ENCODE measurements at places on chromosomes 3 and 15.

DNA sequence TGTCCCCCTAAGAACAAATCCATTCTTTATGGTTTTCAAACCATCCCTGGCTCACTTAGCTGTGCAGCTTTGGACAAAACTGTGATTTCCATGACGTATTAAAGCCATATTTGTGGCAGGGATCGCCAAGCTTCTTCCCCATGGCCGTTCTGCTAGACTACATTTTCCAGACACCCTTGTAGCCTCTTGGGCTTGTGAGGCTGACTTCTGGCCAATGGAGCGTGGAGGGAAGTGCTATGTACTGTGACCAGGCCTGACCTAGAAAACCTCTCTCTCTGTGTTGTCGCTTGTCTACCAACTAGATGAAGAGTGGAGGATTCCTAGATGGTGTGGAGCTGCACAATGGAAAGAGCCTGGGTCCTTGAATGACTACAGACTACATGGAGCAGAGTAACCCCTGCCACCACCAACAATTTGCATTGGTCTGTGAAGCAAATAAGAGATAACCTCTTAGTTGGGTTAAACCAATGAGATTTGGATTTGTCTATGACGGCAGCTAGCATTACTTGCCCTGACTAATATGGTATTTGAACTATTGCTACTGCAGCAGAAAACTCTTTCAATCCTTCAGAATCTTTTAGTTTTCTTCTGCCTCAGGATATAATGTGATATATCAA is 22.1 kb upstream of the MGLL start:
- DNase-seq, result no peak

DNA sequence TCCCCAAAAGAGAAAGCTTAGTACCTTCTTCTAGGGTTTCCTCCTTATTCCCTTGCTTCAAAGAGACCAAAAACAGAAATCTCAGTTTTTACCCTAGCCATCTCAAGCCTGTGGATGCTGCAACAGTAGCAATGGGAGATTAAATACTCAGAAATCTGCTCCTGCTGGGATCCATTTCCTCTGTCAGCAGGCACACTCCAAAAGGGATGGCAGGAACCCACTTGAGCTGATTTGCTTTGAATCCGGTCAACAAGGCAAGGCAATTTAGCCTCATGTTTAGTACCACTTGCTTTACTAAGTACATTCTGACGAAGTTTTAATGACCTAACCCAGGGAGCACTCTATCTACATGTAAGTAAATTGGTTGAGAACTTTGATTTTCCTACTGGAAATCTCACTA is 590.0 kb upstream of the ADAMTS9 start:
- DNase-seq, result no peak

- no peak for DNase-seq
Measured at GRCh38 chr3:179591313-179591712, 13.1 kb downstream of the MRPL47 start.

- no peak for DNase-seq
Measured at GRCh38 chr3:24853685-24854490, 359.2 kb upstream of the THRB start.

GRCh38 chr15:45168751-45169551 is 18.8 kb downstream of the SHF start:
- DNase-seq, result no peak

GRCh38 chr15:74870436-74871215 is 2.5 kb downstream of the SCAMP2 start:
- DNase-seq, result no peak

DNA sequence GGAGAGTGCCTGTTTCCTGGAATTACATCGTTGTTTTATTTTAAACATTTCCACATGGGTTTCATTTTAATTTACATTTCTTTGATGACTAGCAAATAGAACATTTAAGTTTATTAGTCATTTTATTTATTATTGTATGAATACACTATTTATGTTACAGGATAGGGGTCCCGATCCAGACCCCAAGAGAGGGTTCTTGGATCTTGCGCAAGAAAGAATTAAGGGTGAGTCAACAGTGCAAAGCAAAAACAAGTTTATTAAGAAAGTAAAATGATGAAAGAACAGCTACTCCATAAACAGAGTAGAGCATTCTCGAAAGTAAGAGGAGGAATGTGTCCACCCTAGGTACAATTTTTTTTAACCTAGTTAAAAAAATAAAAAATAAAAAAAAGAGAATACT is 539.5 kb downstream of the NAALADL2 start:
- DNase-seq, result no peak

- no peak for DNase-seq
Measured at GRCh38 chr15:101288905-101289513, 6.0 kb downstream of the SNRPA1 start.

DNA sequence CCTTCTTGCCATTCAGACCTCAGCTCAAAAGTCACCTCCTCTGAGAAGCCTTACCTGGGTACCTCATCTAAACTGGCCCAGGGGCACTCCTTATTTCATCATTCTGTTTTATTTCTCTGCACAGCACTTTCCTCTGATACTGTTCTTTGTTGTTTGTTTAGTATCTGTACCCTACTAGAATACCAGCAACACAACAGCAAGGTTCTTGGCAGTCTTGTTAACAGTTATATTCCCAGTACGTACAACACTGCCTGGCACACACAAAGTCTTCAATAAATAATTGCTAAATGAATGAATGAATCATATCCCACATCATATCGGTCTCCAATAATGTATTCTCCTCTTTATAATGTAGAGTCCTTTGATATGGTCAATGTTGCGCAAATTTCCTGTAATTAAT is 188.1 kb downstream of the FOXP1 start:
- no peak for DNase-seq

- DNase-seq, result no peak
Measured at GRCh38 chr15:63719281-63719680, 114.5 kb downstream of the HERC1 start.

GRCh38 chr15:65953622-65954021 is 84.3 kb downstream of the RAB11A start:
- no peak for DNase-seq

GRCh38 chr3:105316331-105316730 is 50.4 kb upstream of the ALCAM start:
- DNase-seq, result no peak

- DNase-seq, result no peak
Measured at GRCh38 chr15:79858469-79858868, 38.3 kb downstream of the MTHFS start.

- no peak for DNase-seq
Measured at GRCh38 chr3:156140001-156140595, 19.7 kb downstream of the KCNAB1 start.

GRCh38 chr3:98504539-98504938 is 7.1 kb downstream of the OR5K2 start:
- no peak for DNase-seq

DNA sequence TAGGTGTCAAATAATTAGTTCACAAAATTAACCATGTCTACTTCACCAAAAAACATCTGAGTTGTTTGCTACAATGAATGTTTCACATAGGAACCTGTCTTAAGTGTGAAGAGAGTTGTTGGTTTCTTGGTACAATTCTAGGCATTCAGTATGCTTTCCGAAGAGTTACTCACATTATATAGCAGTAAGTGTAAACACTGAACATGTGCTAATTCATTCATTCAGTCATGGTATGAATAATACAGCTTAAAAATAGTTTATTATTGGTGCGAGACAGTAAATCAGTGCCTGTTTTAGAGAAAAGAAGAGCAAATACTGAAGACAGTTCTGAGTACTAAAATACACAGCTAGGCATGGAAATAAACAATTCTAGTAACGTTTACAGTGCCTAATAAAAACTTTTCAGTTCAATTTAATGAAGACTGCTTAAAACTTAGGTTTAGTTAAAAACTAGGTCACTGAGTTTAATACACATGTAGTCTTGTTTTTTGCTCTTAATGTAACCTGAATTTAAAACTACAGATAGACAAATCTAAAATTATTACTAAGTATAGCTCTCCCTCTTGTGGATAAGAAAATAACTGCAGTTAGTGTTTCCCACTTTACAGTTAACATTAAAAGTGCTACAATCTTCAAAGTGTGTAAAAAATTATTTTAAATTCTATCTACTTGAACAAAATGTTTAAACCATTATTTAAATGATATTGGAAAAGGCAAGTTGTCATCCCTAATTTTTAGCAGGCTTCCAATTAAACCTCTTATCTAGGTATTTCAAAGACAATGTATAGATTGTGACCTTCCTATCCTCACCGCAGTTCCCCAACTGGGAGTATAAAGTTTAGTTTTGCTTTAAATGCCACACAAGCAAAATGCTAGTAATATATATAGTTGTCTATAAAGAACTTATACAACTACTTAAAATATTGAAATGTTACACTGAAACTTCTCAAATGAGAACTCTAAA is 20.1 kb upstream of the ZCWPW2 start:
- DNase-seq, result no peak

DNA sequence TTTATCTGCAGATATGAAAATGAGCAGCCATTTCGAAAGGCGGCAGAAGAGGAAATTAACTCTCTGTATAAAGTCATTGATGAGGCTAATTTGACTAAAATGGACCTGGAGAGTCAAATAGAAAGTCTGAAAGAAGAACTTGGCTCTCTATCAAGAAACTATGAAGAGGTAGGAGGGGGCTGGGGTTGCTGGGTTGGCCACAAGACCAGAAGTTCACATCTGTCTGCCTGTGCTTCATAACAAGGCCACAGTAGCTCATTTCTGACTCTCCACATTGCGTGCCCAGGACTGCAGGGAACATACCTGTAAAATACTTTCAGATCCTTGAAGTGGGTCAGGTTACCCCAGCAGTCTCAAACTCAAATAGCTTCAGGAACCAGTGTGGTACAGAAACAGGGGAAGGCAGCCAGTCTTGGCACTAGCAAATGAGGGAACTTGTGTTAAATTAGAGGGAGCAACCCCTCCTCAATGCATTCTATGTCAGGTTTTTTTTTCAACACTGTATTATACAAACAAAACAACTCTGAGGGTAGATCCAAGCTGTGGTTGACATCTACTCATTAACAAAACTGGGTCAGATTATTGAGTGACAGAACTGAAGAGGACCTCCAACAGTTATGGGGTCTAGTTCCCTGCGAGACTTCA is 48.7 kb downstream of the BFSP2 start:
- DNase-seq, result no peak

DNA sequence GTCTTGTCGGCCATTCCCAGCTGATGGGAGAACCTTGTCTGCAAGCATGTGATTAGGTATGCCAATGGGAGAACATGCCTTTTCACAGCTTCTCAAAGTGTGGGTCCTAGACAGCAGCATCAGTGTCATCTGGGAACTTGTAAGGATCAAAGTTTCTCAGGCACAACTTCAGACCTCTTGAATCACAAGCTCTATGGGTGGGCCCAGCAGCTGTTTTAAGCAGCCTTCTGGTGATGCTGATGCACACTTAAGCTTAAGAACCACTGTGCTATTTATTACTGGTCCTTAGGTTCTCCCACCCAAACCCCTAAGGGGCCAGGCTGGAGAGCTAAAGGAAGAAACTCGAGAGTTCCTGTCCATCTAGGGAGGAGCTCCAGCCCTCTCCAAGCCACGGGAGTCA is 453.9 kb upstream of the PROK2 start:
- DNase-seq, result no peak

- DNase-seq, result no peak
Measured at GRCh38 chr3:25583343-25583742, 81.4 kb downstream of the TOP2B start.

DNA sequence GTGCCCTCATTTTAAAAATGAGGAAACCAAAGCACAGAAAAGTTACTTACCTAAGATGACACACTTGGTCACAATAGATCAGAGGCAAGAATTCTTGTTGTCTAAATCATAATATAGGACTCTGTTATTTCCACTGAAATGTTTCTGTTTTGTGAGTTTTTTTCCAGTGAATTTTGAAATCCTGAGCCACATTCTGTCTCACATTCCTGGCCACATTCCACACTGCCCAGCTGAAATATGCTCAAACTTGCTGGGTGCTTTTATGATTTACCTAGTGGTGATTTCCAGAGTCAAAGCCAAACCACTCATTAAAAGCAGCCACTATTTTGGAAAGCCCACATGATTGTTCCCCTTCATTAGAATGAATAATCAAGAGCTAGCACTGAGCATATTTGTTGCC is 82.3 kb upstream of the NPHP3 start:
- no peak for DNase-seq

- DNase-seq, result no peak
Measured at GRCh38 chr3:180678231-180678630, 1.1 kb downstream of the CCDC39 start.

DNA sequence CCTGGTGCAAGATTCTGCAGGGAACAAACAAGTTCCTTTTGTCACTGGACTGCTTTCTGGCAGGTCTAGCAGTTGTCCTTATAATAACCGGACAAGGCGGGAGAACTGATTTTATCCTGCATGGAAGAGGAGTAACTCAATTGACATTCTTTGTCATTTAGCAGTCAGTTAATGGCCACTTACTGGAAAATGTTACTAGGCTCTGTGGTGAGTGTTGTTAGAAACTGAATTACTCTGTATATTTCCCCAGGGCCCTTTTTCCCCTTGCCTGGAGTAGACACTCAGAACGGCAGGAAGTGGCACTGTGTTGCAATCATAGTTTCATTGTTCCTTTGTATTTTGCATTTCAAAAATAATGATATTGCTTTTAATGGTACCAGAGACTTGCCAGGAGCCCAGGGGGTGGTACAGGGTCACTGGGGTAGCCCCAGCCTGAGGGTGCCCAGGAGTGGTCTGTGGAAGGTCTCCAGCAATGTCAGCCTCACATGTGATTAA is 318.6 kb upstream of the LRRFIP2 start:
- DNase-seq, result no peak

DNA sequence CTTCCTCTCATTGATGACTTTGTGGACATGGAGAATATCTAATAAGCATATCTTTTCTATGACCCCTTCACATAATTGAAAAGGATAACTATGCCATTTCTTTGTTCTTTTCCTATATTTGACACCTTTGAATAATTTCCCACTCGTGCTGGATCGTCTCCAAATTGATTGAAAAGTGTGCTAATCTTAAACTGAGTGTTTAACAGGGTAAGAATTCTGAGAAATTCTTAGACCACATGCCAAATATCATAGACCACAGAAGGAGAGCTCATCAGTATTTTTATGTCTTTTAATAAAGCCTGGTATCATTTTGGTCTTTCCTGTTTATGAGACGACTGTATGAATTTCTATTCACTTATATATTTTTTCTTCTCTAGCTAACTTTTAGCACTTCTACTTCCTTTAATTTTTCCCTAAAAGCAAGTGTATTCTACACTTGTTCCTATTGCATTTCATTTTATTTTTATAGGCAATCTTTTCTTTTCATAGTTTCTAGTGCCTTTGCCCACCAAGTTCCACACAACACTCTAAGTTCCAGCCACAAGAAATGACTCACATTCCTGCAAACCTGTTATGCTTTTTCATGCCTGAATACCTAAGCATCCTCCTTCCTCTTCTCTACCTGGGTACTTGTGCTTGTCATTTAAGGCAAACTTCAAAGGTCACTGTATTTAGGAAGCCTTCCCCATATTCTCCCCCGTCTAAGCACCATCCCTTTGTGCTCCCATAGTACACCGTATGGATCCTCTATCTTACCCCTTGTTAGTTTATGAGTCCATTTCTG is 30.1 kb downstream of the KBTBD8 start:
- DNase-seq, result no peak

- no peak for DNase-seq
Measured at GRCh38 chr15:52673734-52674133, 5.5 kb downstream of the ATOSA start.

- no peak for DNase-seq
Measured at GRCh38 chr3:119279584-119280243, 14.5 kb upstream of the ARHGAP31 start.
